ENCODE measurements at places on chromosomes 12 and 14.

DNA sequence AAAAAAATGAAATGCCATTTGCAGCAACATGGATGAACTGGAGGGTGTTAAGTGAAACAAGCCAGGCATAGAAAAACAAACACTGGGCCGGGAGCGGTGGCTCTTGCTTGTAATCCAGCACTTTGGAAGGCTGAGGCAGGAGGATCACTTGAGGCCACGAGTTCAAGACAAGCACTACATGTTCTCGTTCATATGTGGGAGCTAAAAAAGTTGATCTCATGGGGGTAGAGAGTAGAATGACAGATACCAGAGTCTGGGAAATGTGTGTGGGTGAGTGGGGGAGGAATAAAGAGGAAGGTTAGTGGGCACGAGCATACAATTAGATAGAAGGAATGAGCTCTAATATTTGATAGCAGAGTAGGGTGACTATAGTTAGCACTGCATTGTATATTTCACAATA lies 21.5 kb downstream of the CACNA2D4 start:
- DNase-seq = no peak

DNA sequence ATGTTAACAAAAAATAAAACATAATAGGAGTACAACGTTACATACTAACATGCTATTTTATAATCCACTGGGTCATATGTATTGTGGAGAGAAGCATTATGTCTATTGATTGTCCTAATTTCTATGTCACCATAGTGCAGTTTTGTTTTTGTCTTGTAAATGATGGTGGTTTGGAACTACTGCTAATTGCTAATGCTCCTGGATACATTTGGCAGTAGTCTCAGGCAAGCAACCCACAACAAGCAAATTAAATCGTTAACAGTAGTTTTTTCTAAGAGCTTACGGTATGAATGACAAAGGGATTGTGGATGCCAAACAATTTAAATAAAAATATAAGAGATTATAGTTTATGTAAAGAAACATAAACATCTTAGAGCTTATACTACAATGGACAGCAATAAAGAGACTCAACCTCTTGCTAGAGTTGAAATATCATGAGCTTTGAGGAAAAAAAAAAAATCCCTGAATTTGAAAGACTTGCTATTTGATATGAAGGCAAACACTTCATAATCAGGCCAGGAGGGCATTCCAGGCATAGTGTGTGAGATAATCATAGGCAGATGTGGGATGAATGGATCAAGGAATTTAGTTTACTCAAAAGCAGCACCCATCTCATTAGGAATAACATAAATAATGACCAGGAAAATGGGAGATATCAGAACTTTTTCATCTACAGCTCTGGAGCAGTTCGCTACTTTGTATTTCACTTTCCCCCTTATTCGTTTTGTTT lies 181.3 kb downstream of the CCDC59 start:
- DNase-seq = no peak

DNA sequence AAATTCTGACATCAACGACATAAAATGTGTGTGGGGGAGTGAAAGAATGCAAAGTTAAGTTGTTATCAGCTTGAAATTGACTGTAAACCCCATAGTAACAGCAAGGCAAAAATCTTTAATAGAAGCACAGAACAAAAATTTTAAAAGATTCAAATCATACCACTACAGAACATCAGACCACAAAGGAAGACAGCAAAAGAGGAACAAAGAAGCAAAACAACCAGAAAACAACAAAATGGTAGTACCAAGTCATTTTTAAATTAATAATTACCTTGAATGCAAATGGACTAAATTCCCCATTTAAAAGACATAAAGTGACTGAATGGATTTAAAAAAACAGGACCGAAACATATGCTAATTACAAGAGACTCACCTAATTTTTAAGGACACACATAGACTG lies 31.3 kb downstream of the A2M start:
- no peak for DNase-seq

DNA sequence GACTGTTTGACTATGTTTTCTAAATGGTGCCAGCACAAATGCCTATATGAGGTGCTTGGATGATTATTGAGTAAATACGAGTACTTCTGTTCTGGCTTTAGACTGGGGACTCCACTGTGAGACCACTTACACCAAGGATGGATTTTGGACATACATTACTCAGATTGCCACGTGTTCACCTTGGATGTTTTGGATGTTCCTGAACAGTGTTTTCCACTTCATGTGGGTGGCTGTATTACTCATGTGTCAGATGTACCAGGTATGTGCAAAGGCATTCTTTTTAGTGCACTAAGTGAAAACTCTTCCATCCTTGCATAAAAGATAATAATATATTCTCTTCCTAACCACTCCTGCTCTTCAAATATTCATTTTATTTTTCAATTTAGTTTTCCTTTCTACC lies 30.7 kb downstream of the CSRP2 start:
- DNase-seq = no peak
